Fibroblast of upper back skin (primary cell): ENCODE measurements at places on chromosomes 2 and 18.

- no peak for DNase-seq
Measured at GRCh38 chr2:240505910-240506309, 51.9 kb downstream of the ANKMY1 start.

DNA sequence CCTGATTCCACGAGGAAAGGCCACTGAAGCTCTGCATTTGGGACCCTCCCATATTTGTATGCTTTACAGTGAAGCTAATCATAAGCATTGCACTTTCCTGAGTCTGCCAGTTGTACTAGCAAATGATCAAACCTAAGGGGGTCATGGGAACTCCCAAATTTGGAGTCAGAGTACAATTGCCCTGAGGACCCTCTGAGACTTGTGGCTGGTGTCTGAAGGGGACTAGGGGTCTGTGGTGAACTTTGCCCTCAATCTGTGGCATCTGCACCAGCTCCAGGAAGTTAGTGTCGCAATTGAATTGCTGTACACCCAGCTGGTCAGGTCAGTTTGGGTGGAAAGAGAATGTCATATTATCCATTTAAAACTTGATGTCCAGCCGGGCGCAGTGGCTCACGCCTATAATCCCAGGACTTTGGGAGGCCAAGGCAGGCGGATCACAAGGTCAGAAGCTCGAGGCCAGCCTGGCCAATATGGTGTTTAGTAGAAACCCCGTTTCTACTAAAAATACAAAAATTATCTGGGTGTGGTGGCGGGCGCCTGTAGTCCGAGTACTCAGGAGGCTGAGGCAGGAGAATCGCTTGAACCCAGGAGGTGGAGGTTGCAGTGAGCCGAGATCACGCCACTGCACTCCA is 18.1 kb downstream of the SOWAHC start:
- no peak for DNase-seq

DNA sequence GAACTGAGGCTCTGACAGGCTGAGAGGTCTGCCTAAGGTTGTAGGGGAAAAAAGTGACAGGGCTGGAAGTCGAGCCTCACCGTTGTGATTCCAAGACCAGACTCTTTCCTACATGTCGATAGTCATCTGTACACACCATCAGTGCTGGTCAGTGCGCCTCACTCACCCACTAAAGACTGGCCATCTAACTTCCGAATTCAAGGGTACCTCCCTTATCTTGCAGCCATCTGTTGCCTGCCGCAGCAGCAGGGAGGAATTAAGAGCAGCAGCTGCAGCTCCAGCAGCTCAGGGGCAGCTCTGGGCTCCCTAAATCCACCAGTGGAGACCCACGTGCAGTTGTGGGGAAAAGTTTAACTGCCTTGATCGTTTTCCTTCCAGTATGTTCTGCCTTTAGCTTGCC is 32.6 kb upstream of the GPR39 start:
- no peak for DNase-seq

DNA sequence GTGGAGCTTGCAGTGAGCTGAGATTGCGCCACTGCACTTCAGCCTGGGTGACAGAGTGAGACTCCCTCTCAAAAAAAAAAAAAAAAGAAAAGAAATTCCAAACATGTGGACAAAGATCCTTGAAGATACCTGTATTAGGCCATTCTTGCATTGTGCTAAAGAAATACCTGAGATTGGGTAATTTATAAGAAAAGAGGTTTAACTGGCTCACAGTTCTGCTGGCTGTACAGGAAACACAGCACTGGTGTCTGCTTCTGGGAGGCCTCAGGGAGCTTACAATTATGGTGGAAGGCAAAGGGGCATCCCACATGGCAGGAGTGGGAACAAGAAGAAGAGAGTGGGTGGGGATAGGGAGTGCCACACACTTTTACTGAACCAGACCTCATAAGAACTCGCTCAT is 140.1 kb downstream of the SS18 start:
- DNase-seq, result no peak

DNA sequence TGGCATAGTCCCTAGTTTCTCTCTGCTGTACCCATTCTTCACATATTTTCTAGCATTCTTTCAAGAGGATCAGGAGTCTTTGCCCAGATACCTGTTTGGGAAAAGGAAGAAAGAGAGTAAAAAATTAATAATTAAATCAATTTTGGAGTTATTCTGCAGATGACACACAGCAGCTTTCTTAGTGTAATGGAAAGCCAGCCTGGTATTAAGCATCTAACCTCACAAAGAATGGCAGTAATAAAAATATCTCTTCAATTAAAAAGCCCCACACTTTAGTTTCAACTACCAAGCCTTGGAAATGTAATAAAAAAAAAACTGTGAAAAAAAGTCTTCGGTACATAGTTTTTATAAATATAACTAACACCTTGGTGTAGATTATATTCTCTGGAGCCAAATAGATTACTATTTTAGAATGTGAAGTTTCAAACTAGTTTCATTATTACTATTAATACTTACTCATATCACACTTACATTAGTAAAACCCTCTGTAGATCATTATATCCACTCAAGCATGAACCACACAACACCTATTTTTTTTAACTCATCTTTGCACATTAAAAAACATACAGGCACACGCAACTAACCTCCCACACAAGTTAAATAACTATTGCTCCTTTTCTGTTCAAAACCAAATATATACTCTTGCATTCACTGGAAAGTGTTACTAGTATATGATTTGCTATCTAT is 90.9 kb downstream of the GPD2 start:
- DNase-seq, result no peak
